ENCODE measurements at places on chromosomes 3 and 15.

DNA sequence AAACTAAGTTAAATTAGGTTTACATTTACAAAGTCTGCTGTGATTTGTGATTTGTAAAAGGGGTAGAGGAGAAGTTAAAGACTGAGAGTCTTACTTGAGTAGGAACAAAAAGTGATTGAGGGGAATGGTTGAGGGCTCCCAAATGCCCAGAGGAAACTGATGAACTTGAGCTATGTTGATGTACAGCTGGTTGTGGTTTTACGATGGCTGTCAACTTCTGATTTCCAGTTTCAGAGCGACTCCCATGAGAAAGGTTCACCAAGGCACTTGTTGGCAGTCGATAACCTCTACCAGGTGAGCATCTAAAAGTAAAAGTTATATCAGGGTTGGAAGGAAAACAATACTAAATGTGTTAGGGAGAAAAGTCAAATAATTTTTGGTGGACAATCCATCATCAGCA lies 91.0 kb downstream of the XRN1 start:
- no peak for DNase-seq

DNA sequence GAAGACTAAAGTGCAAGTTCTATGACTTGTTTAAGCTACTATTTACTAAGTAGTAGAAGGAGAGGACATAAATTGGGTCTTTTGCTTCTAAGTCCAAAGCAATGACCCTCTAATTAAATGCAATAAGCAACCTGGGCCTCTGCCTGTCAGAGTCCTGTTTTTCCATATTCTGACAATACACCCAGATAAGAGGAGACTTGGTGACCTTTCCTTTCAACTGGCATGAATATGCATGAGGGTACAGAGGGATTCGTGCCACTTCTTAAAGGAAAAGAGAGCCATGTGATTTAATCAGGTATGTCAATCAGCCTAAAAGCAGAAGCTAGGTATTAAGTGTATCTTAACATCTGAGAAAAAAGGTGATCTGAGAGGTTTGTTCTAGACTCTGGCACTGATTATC lies 50.7 kb upstream of the FGF7 start:
- DNase-seq = no peak

GRCh38 chr3:193593668-193594030 lies 641 bp downstream of the OPA1 start:
- peak; percentile 57 for DNase-seq

GRCh38 chr15:51536965-51537574 lies 85.5 kb downstream of the DMXL2 start:
- DNase-seq = peak; percentile 13

GRCh38 chr3:95235916-95236315 lies 1173.1 kb downstream of the NSUN3 start:
- DNase-seq = no peak

GRCh38 chr3:31754575-31755278 lies 222.0 kb downstream of the STT3B start:
- peak; percentile 90 for DNase-seq

DNA sequence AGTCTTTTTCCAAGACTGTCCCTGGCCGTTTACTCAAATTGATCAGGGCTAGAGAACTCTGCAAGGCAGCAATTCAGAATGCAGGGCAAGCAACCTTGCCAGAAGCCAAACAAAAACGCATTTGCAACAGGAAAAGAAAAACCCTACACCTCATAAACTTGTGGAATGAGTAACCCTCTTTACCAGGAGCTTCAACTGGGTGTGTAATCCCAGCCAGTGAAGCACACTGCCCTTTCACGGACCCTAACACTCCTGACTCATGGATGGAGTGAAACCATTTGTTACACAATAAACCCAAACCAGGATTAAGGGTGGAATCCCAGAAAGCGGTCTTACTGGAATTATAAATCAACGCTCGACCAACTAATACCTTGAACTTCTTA lies 14.8 kb upstream of the LDHAL6B start:
- DNase-seq = no peak

- no peak for DNase-seq
Observed at GRCh38 chr15:51262463-51262862, 75.9 kb downstream of the CYP19A1 start.

GRCh38 chr3:170723241-170723640 lies 137.4 kb upstream of the SLC7A14 start:
- DNase-seq = no peak

DNA sequence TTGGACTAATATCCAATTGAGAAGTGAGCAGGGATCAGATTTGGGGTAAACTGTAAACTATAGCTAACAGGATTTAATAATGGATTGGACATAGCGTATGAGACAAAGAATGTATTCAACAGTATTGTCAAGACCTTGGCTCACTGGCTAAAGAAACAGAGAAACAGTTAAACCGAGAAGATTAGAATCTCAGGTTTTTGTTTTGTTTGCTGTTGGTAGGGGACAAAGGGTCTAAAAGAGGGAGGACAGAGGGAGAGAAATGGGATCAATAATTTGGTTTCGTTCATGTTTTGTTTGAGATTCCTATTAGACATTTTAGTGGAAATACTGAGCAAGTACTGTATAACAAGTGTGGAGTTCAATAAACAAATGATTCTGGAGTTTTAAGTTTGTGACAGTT lies 28.6 kb downstream of the CLDN1 start:
- DNase-seq = no peak

DNA sequence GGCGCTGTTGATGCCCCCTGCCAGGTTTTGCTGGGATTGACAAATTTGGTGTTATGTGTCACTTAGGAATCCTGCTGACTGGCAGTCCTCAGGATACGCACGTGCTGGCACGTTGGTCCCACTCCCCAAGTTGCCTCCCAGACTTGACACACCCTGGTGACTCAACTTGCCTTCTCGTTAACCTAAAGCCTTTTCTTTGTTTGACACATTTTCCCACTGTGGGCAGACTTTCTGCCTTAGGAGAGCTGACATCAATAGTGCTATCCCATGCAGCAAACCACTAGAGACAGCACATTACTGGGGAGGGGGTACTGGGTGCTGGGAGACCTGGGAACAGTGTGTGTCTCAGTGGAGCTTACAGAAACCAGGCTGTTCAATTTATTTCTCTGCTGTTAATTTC lies 104.3 kb downstream of the OXNAD1 start:
- no peak for DNase-seq

DNA sequence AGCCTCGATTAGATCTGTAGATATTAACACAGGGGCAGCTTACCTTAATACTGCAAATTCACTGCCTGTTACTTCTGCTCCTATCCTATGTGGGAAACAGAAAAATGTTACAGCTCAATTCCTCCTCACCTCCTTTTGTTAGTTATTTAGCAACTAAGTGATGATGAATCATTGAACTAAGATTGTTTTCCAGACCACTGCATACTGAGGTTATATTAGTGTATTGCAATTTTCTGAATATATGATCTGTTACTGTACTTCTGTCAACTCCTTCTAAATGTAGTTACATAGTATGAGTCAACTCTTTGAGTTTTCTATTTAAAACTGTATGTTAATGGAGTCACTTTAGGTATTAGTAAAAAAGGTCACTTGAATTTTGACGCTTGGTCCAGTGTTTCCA lies 331.5 kb upstream of the SLCO3A1 start:
- no peak for DNase-seq

GRCh38 chr3:131807822-131808221 lies 227.0 kb downstream of the CPNE4 start:
- DNase-seq = no peak

DNA sequence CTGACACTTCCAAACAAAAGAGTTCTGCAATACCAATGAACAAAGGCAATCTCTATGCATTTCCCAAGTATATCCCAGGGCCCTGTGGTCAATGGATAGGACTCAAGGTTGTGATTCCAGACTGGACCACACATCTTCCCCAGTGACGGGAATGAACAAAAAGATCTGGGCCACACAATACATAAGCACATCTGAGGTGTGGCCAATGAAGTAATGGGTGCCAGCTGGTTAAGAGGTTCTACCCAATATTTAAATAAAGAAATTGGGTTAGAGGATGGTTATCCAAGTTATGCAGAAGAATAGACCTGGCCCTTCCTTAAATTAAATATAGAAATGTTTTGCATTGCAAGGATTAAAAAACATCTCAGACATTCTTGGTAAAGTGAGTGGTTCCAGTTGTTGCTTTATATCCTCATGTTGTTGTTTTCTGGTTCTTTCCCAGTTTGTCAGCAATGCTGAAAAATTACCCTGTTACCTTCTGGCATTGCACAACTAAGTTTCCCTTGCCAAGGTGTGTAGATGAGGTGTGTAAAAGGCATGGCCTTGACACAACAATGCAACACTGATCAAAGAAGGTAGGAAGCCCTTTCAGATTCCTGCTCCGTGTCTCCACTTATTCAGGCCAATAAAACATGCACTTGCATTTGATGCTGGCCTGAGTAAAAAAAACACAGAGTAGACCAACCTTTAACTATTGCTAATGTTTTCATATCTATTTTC lies 86.5 kb downstream of the PRICKLE2 start:
- DNase-seq = no peak

- DNase-seq = no peak
Observed at GRCh38 chr3:194612221-194612620, 21.0 kb downstream of the TMEM44 start.

DNA sequence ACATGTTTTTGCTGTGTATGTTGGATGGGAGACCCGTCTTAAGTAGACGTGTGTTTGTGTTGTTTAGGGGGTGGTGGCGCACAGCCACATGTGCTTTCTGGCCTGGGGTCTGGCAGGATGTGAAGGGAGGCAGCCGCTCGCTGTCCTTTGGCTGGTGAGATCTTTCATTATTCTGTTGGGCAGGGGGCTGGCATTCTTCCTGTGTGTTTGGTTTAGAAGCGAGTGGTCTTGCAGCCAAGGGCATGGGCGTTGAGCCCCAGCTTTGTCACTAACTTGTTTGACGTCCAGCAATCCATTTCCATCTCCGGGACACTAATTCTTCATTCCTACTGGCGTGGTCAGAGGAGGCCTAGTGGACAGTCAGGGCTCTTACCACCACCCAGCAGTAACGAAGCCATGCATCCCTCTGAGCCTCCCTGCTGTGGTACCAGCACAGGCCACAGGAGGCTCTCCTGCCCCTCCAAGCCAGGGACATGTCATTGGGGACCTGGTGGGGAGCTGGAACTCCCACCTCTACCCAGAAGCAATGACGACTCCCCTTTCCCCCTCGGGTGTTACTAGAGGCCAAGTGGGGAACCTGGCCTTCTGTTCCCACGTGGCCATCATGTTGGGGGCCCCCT lies 10.7 kb downstream of the THSD4 start:
- DNase-seq = no peak

GRCh38 chr3:45515999-45516725 lies 78.4 kb upstream of the LIMD1 start:
- no peak for DNase-seq

DNA sequence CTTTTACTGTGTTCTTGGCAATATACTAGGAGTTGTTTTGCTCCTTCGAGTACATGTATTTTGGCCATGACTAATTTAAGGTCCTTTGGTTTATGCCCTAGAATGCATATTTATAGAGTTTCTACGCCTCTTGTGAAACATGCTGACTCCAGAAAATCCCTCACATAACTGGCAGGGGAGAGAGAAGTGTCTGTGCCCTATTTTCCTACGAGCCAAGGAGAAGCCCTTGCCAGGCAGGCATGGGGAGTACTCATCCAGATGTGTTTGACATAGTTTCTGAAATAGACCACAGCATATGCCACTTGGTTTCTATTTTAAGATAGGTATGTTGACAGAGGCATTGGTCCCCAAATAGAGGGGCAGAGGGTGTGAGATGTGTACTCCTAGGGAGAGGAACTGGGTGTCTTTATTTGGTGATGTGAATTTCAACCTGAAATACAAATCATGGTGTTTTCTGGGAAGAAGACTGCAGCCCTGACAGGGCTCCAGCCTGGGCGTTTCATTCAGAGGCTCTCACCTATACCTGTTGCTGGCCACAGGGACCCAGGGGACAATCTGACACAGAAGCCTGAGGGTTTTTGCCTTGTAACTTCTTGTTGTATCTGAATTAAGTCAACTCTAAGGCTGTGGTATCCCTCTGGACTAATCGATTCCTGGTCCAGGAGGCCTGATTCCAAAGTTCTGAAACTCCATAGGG lies 267.8 kb upstream of the C2CD4B start:
- DNase-seq = no peak

GRCh38 chr3:25677121-25677520 lies 12.4 kb upstream of the TOP2B start:
- DNase-seq = no peak

DNA sequence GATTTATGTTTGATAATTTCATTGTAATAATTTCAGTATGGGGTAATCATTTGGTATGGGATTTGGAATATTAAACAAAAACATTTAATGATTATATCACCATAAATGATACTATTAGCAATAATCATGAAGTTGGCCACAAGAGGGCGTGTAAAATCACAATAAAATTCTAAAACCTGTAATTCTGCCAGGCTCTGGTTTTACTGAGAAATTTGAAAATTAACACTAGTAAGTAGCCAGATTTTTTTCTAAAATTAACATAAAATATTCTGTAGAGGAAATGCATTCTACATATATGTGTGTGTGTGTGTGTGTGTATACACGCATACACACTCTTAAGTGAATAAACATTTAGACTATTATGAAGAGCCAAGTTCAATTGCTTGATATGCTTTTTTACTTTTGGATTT lies 40.5 kb downstream of the FEZF2 start:
- no peak for DNase-seq

DNA sequence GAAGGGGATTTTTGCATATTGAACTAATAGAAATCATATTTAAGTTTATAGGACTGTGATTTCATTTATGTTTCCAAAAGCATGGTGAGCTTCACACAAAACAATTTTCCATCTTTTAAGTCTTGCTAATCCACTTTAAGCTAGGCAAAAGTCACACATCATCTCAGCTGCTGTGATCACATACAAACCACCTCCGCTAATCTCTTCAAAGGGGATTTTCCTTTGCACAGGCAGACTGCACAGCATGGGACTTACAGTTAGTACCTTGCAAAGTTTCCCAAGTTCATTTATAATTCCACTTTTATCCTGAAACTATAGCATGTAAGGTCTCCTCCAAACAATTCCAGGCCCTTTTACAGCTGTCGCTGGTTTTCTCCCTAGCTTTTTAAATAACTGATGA lies 225.1 kb upstream of the CNTN3 start:
- no peak for DNase-seq

GRCh38 chr15:66629817-66630576 lies 64.2 kb upstream of the LCTL start:
- DNase-seq = no peak

GRCh38 chr3:157837336-157837735 lies 268.9 kb downstream of the SHOX2 start:
- no peak for DNase-seq
